ENCODE measurements at places on chromosomes 13 and 19.
A peak's percentile ranks its signal among the peaks of the same experiment; 100 is the strongest.

GRCh38 chr13:46684287-46685001, 112.5 kb downstream of the ESD start:
- no peak for DNase-seq

GRCh38 chr19:29467824-29468401, 57.9 kb upstream of the VSTM2B start:
- DNase-seq: no peak

- DNase-seq: no peak
These were observed 1437.9 kb downstream of the EFNB2 start for GRCh38 chr13:105097521-105097920.

DNA sequence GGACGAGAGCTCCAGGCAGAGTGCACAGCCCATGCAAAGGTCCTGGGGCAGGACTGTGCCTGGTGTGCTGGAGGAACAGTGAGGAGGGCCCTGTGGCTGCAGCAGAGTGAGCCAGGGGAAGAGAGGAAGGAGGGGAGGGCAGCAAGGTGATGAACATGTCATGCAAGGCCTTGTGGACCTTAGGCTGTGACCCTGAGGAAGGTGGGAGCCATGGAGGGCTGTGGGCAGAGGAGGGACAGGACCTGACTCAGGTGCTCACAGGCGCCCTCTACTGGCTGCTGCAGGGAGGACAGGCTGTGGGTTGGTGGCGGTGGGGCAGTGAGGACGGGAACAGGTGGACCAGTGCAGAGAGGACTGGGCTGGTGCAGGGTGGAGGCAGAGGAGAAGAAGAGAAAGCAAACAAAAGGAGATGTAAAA, 170.3 kb downstream of the PTPRS start:
- DNase-seq: no peak

- no peak for DNase-seq
These were observed 9.7 kb upstream of the ATP11A start for GRCh38 chr13:112679932-112680677.

DNA sequence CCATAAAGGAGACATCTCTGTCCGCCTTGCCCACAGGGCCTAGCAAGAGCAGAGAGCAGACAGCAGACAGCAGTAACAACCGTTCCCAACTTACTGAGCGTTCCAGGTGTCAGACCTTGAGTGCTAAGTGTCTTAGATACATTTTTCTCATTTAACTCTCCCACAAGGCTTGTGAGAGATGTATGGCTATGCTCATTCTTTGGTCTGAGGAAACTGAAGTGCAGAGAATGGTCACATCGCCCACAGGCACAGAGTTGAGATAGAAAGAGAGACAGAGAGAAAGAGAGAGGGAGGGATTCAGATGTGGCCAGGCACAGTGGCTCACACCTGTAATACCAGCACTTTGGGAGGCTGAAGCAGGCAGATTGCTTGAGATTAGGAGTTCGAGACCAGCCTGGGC, 14.3 kb downstream of the MEIOSIN start:
- DNase-seq: no peak

GRCh38 chr19:6213696-6214641, 65.8 kb downstream of the MLLT1 start:
- peak; percentile 9 for DNase-seq

DNA sequence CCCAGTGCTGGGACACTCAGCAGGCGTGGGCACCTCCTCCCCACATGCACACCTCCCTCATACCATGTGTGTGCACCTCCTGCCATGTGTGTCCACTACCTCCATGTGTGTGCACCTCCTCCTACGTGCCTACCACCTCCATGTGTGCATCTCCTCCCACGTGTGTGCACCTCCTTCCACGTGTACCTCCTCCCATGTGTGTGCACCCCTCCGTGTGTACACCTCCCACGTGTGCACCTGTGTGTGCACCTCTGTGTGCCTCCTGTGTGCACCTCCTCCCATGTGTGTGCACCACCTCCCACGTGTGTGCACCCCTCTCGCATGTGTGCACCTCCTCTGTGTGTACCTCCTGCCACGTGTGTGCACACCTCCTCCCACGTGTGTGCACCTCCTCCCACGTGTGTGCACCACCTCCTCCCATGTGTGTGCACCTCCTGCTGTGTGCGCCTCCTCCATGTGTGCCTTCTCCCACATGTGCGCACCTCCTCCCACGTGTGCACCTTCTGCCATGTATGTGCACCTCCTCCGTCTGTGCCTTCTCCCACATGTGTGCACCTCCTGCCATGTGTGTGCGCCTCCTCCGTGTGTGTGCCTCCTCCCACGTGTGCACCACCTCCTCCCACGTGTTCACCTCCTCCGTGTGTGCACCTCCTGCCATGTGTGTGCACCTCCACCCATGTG, 6.1 kb upstream of the C13orf46 start:
- DNase-seq: no peak

DNA sequence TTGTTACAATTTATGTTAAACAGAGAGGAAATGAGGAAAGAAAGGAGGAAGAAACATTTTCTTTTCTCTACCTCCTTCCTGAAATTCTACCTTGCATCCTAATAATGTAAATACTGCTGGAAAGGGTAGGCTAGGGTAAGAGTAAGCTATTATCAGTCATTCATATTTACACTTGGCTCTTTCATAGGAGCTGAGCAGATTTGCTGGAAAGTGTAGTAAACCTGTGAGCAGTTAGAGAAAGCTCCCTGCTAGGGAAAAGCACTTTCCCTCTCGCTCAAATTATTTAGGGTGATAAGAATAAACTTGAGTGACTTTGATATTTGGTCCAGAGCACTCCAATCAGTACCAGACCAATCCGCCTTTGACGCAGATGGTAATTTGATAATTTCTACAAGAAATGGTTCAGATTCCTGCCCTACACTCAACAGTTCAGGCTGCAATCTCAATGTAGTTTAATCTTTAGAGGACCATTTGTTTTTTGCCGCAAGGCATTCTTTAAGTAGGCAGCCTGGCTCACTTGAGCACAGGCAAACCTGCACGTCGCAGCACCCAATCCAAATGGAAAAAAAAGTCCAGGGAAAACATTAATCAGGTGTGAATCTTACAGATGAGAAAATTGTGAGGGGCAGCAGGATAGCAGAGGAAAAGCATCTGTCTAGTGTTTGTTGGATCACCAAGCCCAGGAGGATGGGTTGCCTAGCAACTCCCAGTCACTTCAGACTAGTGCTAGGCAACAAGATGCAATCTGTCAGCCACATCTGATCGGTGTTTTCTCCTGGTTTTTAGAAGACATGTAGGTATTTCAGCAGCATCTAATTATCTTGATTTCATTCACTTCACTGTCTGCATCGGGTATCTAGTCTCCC, 68.6 kb upstream of the KL start:
- no peak for DNase-seq

- DNase-seq: no peak
These were observed 26.1 kb downstream of the IER2 start for GRCh38 chr19:13176345-13176744.

- peak; percentile 12 for DNase-seq
These were observed 693 bp downstream of the RFXAP start for GRCh38 chr13:36819739-36820090.

GRCh38 chr13:75153834-75154233, 328.1 kb downstream of the TBC1D4 start:
- DNase-seq: no peak

- DNase-seq: no peak
These were observed 49.8 kb downstream of the CBY2 start for GRCh38 chr13:45751885-45752284.

DNA sequence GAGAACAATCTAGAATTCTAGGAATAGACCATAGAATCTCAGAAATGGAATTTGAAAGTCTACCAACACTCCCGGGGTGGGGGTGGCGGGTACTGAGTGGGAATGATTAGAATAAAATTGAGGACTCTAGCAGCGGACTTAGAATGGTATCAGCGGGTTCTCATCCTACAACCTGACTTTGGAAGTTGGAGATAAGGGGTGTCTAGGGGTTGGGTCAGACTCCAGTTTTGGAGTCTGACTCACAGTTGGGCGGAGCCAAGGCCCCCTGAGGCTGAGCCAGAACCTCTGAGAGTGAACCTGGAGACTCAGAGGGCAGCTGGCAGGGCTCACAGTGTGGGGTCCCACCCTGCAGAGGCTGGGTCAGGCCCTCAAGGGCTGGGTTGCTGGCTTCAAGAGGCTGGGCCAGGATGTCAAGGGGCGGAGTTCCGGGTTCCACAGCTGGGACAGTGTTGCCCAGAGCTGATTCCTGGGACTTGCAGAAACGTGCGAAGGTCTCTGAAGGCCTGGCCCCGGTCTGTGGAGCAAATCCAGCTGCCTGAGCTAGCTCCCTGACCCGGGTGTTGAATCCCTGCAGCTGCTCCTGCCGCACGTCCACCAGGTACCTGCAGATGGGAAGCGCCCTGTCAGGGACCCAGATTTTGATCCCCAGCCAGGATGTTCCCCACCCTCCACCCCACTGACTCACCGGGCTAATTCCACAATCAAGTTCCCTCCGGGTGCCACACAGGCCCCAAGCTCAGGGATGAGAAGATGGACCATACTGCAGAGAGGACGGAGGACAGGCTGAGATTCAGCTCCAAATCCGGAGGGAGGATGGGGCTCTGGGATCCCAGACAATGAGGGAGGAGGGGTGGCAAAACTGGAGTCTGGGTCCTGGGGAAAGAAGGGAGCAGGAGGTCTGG, 1.6 kb upstream of the TNNI3 start:
- no peak for DNase-seq
